ENCODE measurements at places on chromosomes 2 and 18.

DNA sequence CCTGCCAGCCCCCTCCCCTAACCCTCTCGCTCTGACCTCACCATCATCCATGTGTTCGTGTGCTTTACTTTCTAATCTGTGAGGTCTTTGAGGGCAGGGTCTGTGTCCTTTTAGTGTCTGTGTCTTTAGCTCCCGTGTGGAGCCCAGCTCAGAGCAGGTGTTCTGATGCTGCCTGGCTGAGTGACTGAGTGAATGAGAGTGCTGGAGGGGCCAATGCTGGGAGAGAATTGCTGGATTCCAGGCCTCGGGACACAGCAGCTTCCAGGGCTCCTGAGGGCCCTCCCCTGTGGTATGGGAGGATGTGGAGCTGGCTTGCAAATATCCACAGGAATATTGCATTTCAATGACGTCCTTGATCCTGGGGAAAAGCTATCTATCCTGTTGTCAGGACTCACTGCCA is 160.6 kb downstream of the ANKRD30B start:
- H3K27me3 ChIP-seq, result no peaks in the 10 kb centered on the region
- no peaks in the 10 kb centered on the region for H3K4me1 ChIP-seq
- H3K4me3 ChIP-seq, result no peak overlapping the region

GRCh38 chr2:27372937-27373336 is 2.5 kb downstream of the SNX17 start:
- H3K27ac ChIP-seq, result no peak overlapping the region
- peaks cover 63% of the 10 kb centered on the region for H3K36me3 ChIP-seq
- H3K4me3 ChIP-seq, result no peak overlapping the region

DNA sequence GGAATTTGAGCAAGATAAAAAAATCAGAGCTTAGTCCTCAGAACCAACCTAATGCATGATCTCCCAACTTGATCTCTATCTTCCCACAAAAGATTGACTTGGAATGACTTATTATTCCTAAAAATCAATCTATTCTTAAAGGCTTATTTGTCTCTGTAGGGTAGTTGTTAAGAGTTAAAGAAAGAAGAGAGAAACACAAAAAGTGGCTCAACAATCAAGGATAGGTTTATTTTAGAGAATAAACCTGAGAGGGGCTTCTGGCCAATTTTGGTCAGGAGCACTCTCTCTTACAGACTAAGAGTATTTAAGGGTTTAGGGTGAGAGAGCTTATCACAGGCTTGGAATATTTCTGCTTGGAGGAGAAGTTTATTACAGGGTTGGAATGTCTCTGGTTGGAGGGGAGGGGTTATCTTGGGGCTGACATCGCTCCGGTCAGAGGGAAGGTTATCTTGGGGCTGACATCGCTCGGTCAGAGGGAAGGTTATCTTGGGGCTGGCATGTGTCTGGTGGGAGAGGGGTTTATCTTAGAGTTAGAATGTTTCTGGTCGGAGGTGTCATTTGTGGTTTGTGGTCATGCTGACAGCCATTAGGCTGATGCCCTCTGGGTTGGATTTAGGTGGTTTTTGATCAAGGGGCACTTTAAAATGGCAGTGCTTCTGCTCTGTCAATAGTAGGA is 2.4 kb upstream of the MFF start:
- DNase-seq, result no peak
- no peaks in the 10 kb centered on the region for H3K27me3 ChIP-seq
- H3K36me3 ChIP-seq, result no peaks in the 10 kb centered on the region
- no peak overlapping the region for H3K27ac ChIP-seq
- no peak overlapping the region for H3K4me3 ChIP-seq

GRCh38 chr2:21924640-21925285 is 801.0 kb downstream of the TDRD15 start:
- H3K36me3 ChIP-seq, result no peaks in the 10 kb centered on the region
- H3K4me1 ChIP-seq, result no peaks in the 10 kb centered on the region
- DNase-seq, result no peak
- H3K4me3 ChIP-seq, result no peak overlapping the region
- no peaks in the 10 kb centered on the region for H3K27me3 ChIP-seq
